T1000 (cell line): ENCODE measurements at places on chromosomes 7 and 10.

GRCh38 chr10:80133206-80133605 lies 676 bp downstream of the PLAC9 start:
- DNase-seq = no peak

GRCh38 chr10:122279725-122280141 lies 8.6 kb downstream of the BTBD16 start:
- no peak for DNase-seq

GRCh38 chr10:76918106-76918505 lies 719.5 kb downstream of the KCNMA1 start:
- no peak for DNase-seq

DNA sequence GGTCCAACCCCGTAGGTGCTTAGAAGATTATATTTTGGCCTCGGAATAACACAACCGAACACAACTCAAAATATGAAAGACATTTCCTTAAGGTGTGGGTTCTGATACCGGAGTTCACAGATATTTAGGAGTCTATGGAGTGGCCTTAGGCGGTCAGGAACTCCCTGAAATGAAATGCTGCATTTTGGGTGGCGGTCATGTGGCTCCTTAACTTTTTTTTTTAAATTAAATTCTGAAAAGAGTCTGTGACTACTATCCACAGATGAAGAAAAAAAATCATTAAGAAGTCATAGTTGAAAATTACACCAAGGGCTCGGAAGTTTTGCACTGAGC lies 290.9 kb upstream of the NFE2L3 start:
- DNase-seq = no peak
